ENCODE measurements at places on chromosomes 2 and 18. TPM values are rescaled to one million over a fixed set of nuclear protein-coding genes. Genes with fewer than 3 reads are reported as not detected.

CHST9 gene
- 1.3 TPM for total RNA-seq

ADCY3 gene
- 20.5 TPM for total RNA-seq

GRCh38 chr2:128445523-128445900, 126.8 kb upstream of the HS6ST1 start:
- H3K27me3 ChIP-seq = no peaks in the 10 kb centered on the region
- no peak for DNase-seq
- no peak overlapping the region for H3K27ac ChIP-seq
- H3K4me3 ChIP-seq = no peak overlapping the region
- H3K4me1 ChIP-seq = no peaks in the 10 kb centered on the region

GRCh38 chr2:242088471-242089212, 219.1 kb downstream of the RTP5 start:
- no peak overlapping the region for H3K27ac ChIP-seq
- no peaks in the 10 kb centered on the region for H3K4me1 ChIP-seq
- H3K36me3 ChIP-seq = no peaks in the 10 kb centered on the region
- peaks cover 3% of the 10 kb centered on the region for H3K27me3 ChIP-seq
- DNase-seq = peak; percentile 61
- peak overlapping the region; percentile 66 for H3K4me3 ChIP-seq

DNA sequence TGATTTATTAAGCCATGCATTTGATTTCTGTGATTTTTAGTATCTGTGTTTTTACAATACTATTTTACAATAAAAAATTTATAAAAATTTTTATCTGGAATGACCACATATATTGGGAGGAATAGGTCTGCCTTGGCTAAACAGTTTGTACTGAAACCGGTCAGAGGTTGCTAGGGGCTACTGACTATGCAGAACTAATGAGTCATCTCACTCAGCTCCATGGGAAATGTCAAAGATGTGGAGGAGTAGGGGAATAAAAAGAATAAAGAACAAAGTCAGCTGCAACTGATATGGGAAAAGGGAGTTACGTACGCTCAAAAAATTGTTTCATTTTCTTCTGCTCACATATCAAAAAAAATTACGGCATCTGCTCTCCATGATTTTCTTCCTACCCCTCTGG, 8.6 kb upstream of the TMEM163 start:
- no peak overlapping the region for H3K27ac ChIP-seq
- peak overlapping the region; percentile 43 for H3K4me3 ChIP-seq
- H3K4me1 ChIP-seq = peaks cover 6% of the 10 kb centered on the region
- DNase-seq = peak; percentile 69
- no peaks in the 10 kb centered on the region for H3K36me3 ChIP-seq

- no peak overlapping the region for H3K27ac ChIP-seq
- no peaks in the 10 kb centered on the region for H3K27me3 ChIP-seq
- no peak for DNase-seq
- no peaks in the 10 kb centered on the region for H3K4me1 ChIP-seq
- H3K36me3 ChIP-seq = peaks cover 6% of the 10 kb centered on the region
Observed at GRCh38 chr2:171822525-171823322, 71.3 kb downstream of the SLC25A12 start.

GRCh38 chr2:39127973-39128372, 7.1 kb upstream of the SOS1 start:
- H3K4me3 ChIP-seq = no peak overlapping the region
- no peaks in the 10 kb centered on the region for H3K36me3 ChIP-seq
- peaks cover 6% of the 10 kb centered on the region for H3K4me1 ChIP-seq
- DNase-seq = no peak

DNA sequence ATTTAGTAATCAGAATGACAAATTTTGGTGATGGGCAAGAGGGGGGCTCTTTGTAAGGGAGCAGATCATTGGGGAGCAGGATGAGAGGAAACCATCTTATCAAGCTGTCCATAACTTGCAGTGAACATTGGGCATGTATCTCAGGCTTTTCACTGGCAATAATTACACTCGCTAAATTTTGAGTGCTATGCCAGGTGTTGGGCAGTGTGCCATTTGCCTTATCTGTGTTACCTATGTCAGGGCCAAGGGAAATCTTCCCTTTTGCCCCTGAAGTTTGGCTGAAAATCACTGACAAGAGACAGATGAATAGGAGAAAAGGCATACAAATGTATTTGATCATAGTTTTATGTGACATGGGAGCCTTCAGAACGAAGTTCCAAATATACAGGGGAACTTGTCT, 39.0 kb downstream of the NOSTRIN start:
- H3K27ac ChIP-seq = no peak overlapping the region
- H3K4me1 ChIP-seq = no peaks in the 10 kb centered on the region
- no peaks in the 10 kb centered on the region for H3K36me3 ChIP-seq
- no peak overlapping the region for H3K4me3 ChIP-seq
- no peak for DNase-seq

GRCh38 chr2:227529871-227530270, 57.9 kb downstream of the AGFG1 start:
- no peaks in the 10 kb centered on the region for H3K27me3 ChIP-seq
- H3K27ac ChIP-seq = no peak overlapping the region
- no peak for DNase-seq
- H3K4me3 ChIP-seq = no peak overlapping the region
- no peaks in the 10 kb centered on the region for H3K4me1 ChIP-seq

- DNase-seq = no peak
- H3K27ac ChIP-seq = no peak overlapping the region
- H3K4me1 ChIP-seq = no peaks in the 10 kb centered on the region
- no peaks in the 10 kb centered on the region for H3K27me3 ChIP-seq
- H3K36me3 ChIP-seq = no peaks in the 10 kb centered on the region
Observed at GRCh38 chr18:79043288-79043687, 25.9 kb upstream of the ATP9B start.

Measured in astrocyte (in vitro differentiated cells and primary cell).